ENCODE measurements at places on chromosomes 2 and 18.
A peak's percentile ranks its signal among the peaks of the same experiment; 100 is the strongest.

DNA sequence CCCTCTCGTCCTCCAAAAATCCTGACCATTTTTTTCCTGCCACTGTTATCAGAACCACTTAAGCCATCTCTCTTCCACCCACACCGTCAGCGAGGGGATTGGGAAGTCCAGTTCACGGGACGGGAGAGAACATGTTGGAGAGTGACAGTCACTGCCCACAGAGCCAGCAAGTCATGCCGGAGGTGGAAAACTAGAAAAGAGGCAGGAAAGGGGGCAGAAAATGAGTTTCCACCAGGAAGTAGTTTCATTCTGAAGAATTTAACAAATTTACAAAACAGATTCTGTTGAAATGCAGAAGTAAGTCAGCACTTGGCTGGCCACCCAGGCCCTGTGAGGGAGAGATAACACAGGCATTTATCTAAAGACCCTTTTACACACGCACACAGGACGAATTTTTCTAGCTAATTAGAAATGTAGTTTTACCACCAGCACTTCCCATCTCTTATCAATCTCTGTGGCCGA, 431.3 kb downstream of the TSN start:
- DNase-seq, result no peak

DNA sequence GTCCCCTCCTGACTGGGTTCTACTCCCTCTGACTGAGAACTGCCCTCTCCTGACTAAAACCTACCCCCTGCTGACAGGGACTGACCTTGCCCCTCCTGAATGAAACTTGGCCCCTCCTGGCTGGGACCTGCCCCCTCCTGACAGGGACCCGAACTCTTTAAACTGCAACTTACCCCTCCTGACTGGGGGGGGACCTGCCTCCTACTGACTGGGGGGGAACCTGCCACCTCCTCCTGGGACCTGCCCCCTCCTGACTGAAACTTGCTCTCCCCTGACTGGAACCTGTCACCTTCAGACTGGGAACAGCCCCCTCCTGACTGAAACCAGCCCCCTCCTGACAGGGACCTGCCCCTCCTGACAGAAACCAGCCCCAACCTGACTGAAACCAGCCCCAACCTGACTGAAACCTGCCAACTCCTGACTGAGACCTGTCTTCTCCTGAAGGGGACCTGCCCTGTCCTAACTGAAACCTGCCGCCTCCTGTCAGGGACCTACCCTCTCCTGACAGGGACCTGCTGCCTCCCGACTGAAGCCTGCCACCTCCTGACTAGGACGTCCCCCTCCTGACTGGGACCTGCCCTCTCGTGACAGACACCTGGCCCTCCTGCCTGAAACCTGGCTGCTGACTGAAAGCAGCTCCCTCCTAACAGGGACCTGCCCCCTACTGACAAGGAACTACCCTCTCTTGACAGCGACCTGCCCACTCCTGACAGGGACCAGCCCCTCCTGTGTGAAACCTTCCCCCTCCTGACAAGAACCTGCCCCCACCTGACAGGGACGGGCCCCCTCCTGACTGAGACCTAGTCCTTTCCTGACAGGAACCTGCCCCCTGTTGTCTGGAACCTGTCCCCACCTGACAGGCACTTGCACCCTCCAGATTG, 87.1 kb downstream of the PXDN start:
- no peak for DNase-seq

- DNase-seq, result no peak
Measured at GRCh38 chr2:169050476-169051240, 18.7 kb upstream of the DHRS9 start.

- no peak for DNase-seq
Measured at GRCh38 chr2:100910111-100910510, 90.2 kb downstream of the NPAS2 start.

DNA sequence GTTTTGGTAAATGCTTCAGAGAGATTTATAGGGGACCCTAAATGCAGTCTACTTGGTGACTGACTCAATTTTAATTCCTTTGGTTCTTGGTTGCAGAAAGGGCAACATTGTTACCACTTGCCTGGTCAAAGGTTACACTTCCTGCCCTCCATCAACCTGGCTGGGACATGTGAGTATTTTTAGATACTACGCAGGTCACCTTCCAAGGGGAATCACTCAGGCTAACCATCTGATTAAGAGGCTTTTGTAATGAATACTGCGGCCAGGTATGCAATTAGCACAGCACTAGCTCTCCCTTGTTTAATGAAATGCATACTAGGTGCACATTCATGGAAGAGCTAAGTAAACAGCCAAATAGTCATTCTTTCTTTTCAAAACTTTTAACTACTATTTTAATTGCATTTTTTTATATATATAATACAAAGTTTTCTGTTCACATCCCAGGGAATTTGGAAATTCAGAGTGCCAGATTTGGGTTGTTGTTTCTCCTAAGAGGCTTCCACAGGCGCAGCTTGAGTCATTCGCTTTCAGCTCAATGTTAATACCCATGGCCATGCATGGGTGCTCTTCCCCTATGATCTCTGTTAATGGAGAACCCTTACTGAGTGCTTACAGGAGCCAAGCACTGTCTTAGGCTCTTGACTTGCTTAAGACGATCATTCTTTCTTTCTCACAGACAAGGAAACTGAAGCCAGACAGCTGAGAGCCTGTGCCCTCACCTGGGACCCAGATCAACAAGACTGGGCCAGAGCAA, 152.2 kb downstream of the MTX2 start:
- DNase-seq, result no peak

- DNase-seq, result no peak
Measured at GRCh38 chr2:15116830-15117229, 444.3 kb downstream of the NBAS start.

DNA sequence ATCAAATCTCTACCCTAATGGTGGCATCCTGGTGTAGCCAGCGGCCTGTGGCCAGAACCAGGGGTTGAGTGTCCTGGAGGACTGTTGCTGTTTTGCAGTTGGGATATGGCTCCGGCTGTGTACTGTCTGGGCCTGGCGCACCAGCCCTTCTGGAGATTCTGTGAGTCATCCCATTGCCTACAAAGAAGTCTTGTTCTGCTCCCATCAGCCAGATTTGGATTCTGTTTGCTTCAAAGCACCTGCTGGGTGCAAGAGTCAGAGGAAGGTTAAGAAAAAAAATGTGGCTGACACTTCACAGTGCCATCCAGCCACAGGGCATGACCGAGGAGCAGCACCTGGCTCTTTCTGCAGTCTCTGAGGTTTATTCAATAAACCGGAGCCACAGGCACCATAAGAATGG, 41.0 kb upstream of the ASAP2 start:
- no peak for DNase-seq

GRCh38 chr2:131035112-131035825, 58.0 kb downstream of the FAM168B start:
- no peak for DNase-seq

DNA sequence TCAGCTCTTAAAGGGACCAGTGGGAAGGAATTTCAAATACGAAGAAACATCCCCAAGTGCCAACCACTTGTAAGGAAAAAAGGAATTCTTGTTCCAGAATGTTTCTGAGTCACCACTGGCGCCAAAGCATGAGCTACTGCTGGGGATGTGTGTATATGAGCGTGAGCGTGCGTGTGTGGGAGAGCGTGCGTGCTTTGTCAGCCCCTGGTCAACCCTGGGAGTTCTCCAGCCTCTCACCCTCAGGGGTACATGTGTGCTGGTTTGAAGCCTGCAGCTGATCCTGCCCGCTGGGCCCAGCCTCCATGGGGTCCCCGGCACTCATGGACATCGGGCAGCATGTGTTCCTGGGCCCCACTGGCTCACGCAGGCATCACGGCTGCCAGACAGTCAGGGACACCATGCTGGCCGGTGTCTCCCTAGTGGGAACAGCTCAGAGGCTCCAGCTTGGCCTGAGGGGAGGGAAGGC, 17.1 kb downstream of the HS6ST1 start:
- peak; percentile 91 for DNase-seq

GRCh38 chr2:80193566-80193965, 111.0 kb downstream of the LRRTM1 start:
- no peak for DNase-seq

GRCh38 chr18:10926621-10927161, 222.7 kb downstream of the PIEZO2 start:
- DNase-seq, result peak; percentile 24

GRCh38 chr2:118430510-118431164, 342.4 kb downstream of the INSIG2 start:
- DNase-seq, result peak; percentile 9

DNA sequence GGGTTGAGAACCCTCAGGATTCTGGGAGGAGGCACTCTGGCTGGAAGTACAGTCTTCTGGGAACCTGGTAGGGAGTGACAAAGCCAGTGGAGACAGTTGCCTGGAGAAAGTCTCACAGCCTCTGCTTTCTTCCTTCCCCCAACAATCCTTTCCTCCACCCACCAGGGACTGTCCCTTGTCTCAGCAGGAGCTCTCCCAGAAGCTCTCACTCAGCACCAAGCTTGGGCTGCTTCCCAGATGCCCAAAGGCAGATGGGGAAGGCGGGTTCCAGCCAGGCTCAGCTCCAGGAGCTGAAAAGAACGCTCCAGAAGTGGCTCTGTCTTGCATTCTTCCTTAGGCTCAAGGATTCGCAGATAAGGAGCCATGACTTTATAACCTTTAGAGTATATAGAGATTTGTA, 7.6 kb upstream of the NAGK start:
- DNase-seq, result no peak

DNA sequence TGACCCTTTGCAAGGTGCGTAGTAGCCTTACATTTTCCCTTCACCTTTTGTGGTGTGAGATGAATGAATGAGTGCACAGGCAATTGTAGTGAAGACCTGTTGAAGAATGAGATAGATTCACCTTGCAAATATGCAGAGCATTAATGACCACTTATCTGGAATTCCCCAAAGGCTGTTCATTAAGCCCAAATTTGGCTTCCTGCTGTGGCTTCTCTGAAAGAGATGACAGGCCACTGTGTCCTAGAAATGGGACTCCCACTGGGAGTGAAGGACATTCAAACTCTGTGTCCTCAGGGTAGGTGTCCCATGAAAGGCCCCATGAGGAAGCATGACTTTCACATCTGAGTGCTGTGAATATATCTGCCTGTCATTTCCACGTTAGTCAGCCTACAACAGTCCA, 1821.8 kb upstream of the PIK3C3 start:
- no peak for DNase-seq

GRCh38 chr2:12289120-12289802, 427.5 kb upstream of the TRIB2 start:
- no peak for DNase-seq

DNA sequence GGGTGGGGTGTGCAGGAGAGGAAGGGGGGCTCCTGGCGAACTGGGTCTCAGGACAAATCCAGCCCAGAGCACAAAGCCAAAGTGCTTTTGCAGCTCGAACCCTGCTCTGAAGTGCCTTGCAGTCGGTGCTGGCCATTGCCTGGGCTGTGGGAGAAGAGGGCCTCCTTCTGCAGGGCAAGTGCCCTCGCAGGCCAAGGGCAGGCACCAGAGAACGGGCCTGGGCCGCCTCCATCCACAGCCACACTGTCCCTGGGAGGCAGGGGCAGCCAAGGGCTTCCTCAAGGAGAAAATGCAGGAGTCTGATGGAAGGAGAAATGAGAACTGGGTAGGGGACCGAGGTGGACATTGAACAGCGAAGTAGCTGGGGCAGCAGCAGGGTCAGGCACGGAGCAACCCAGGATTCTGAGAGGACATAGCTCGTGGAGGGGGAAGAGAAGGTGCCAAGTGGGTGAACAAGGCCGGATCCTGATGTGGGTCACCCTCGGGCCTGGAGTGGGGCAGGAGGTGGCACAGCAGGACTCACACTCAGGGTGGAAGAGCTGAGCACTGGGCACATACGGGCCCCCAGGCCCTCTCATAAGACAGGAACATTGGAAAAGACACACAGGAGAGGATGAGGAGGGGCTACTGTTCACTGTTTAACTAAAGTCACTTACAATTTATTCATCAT, 312.8 kb upstream of the SALL3 start:
- no peak for DNase-seq

DNA sequence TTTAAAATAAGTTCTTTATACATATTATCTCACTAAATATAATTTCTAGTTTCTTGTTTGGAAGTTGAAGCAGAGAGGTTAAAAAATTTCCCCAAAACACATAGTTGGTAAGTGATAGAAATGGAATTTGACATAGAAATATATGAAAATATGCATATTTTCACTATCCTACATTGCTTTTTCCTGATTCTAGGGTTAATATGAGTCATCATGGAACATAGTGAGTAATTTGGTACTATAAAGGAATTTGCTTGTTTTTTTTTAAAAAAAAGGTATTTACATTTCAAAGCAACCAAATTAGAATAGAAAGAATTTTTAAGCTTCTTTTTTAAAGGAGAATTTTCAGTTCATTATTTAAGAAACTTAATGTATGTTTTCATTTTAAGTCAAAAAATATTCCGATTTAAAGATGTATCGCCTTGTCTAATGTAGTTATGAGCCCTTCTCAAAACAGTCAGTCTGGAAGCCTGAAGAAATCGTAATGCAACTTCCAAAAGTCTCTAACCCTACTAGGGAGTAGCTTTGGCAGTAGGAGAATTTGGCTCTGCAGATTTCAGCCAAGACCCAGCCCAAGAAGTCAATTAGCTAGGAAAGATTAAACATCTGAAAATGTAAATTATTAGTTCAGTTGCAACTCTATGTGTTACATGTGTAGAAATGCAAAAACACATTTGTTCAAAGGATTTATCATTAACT, 147.3 kb downstream of the RDH14 start:
- no peak for DNase-seq

DNA sequence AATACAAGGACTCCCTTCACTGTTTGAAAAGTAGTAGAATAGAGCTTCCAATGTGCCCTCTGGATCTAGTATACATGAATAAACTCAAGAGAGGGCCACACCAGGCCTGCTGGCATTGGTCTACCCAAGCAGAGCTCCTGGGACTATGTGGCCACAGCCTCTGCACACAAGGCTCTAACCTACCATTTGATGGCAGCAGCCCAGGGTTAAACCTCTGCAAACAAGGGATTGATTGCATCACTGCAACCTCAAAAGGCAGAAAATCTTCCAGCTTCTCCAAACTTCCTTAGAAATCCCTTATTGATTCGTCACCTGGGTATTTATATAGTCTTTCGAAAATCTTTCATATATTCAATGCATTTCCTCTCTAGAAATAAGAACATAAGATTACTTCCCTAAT, 147.6 kb upstream of the SETBP1 start:
- DNase-seq, result no peak

DNA sequence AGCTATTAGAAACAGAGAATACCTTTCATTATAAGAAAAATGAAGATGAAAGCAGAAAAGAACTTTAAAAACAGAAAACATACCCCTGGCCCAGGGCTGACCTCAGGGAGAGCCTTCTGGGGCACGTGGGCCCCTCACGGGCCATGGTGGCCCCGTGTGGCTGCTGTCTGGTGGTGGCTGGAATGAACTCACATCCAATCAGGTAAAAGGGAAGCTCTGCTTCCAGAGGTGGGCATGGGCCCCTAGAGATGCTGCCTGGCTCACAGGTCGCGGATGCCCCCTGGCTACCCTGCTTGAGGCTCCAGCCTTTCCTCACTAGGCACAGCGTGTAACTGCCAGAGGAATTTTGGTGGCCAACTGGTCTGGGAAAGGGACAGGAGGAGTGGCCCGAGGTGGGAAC, 16.6 kb downstream of the SNORC start:
- no peak for DNase-seq

GRCh38 chr2:223925106-223925505, 20.0 kb downstream of the WDFY1 start:
- no peak for DNase-seq

- no peak for DNase-seq
Measured at GRCh38 chr2:186523791-186524190, 37.7 kb downstream of the ZC3H15 start.
